ENCODE measurements at places on chromosomes 7 and 10.

- no peak for DNase-seq
These were observed 2.2 kb upstream of the CUX1 start for GRCh38 chr7:101814991-101815825.

GRCh38 chr7:14637968-14638367 is 264.6 kb downstream of the DGKB start:
- DNase-seq, result peak; percentile 11

DNA sequence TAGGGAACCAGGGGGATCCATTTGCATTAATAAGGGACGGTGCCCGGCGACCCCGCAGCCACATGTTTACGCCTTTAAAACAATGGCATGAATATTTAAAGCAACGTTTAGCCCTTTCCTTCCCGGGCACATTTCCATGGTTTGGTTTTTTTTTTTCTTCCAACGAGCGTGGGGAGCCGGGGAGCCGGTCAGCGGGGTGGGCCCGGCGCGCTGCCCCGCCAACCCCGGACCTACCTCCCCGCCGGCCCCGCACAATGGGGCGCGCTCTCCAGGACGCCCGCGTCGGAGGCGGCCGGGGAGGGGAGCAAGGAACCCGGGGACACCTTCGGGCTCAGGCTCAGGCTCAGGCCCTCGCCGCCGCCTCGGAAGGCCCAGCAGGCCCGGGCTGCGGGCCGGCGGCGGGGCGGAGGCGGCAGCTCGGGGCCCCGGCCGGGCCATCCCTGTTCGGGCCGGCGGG is 1.0 kb downstream of the SEPHS1 start:
- no peak for DNase-seq

GRCh38 chr10:21257919-21258318 is 267.6 kb downstream of the SKIDA1 start:
- no peak for DNase-seq

GRCh38 chr10:61078542-61079275 is 134.7 kb upstream of the RHOBTB1 start:
- no peak for DNase-seq

- DNase-seq, result no peak
These were observed 107.6 kb downstream of the VIPR2 start for GRCh38 chr7:159036916-159037605.

DNA sequence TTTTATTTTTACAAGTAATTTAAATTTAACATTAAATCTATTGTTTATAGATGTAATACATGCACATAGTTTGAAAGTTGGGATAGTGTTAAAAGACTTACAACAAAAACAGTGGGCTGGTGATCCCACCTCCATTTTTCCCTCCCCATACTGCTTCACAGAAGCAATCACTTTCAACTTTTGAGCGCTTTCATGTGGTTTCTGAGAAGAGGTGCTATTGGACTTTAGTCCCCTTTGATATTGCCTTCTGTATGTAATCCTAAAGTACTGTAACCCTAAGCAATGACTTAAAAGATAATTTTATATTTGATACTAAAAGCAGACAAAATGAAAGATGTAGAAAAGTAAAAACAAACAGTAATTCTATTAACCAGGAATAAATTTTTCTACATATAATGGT is 88.1 kb upstream of the FAM171A1 start:
- DNase-seq, result no peak

- no peak for DNase-seq
These were observed 310.9 kb upstream of the ZNF32 start for GRCh38 chr10:43959364-43960134.

DNA sequence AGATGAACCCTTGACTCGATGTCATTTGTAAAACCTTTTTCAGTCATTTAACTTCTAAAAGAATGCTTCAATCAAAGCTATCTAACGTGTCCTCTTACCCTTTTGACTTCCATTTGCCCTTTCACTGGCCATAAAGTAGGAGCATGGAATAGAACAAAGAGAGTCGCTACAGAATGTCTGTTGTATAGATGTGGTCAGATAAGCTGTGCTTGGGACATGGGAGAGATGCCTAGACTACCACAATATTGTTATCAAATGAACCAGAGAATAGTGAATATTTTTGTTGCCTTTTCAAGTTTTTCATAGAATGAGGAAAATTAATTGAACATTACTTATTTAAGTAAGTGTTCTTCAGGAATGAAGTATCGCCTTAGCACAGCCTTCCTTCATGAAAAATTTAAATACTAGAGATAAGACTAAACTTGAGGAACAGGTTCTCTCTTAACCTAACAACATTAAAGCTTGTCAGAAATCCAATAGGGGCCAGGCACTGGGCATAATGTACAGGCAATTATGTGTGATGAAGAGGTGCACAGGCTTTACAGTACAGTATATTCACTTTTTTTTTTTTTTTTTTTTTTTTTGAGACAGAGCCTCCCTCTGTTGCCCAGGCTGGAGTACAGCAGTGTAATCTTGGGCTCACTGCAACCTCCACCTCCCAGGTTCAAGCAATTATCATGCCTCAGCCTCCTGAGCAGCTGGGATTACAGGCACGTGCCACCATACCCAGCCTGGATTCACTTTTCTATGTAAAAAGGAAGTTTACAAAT is 7.5 kb upstream of the KMT2E start:
- no peak for DNase-seq

- DNase-seq, result no peak
These were observed 177.1 kb downstream of the ARL4A start for GRCh38 chr7:12864470-12865046.

DNA sequence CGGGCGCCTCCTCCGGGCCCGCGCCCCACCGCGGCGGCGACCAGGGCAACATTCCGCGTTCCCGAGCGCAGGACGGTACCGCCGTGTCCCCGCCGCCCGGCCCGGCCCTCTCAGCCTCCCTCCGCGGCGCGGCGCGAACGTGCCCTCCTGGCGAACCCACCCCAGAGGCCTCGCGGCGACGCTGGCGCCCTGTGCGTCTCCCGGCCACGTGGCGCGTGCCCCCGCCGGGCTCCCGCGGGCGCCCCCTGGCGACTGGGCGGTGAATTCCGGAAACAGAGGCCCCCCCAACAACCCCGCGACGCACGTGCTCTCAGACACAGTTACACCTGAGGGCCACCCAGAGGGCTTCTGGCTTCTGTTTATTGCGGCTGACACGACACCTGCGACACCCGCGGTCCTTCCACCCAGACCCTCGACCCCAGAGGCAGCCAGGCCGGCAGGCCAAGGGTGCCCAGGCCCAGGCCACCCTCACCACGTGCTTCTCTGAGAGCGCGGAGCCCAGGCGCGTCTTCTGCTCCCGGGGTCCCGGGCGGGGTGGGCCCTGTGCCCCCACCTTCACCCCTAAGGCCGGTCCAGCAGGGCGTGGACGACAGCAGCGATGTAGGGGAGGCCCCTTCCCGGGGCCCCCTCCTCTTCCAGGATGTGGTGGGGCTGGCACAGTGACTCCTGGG is at the start of gene SAP25:
Gene SAP25 (minus strand): TSS at position 210 of the 671 bp plus-strand sequence. CDS start 158 bp downstream, at position 52.
- DNase-seq, result no peak

GRCh38 chr7:40133561-40134427 is 628 bp downstream of the MPLKIP start:
- DNase-seq, result no peak

DNA sequence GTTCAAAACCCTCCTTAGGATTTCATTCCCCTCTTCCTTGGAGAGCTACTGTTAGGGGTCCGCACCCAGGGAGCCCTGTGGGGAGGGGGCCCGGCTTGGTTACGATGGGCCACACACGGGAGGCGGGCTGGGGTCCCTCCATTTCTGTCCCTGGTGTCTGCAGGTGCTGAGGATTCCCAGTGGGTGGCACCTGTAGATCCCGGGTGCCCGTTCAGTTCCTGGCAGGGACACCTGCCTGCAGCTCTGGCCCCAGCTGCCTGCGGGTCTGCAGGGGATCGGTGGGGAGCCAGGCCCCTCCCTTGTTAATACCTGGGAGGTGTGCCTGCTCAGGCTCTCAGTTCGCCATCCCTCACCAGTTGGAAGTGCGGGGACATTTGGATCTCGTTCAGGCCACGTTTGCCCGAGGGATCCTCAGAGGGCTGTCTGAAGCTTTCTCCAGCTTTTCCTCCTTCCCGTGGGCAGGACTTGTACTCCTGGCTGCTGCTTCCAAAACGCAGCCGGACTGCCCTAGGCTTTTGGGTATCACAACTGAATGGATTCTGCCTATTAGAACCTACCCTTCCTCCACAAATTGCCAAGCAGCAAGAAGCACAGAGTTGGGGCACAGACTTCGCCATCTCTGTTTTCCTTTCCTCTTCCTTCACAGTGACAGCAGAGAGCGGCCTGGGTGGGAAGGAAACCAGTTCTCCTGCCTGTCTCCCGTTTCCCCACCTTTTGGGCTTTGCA is 22.3 kb upstream of the IL15RA start:
- DNase-seq, result no peak

- DNase-seq, result no peak
These were observed 211.1 kb upstream of the TCF7L2 start for GRCh38 chr10:112738606-112739591.

- DNase-seq, result no peak
These were observed 545.5 kb upstream of the FOXK1 start for GRCh38 chr7:4136501-4137110.

DNA sequence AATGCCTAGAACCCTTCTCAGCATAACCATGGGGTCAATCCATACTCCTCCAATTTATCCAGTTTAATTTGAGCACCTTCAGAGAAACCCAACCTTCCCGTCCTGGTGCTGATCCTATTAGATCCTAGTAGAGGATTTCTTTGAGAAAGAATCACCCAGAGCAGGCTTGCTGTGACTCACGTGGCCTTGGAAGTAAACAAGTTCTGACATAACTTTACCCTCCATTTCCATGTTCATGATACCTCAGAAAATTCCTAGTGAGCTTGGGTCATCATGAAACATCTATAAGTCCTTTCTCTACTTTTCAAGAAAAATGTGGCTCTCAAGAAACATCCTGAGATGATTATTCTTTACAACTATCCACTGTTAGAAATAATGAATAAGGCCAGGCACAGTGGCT is 71.7 kb downstream of the PRLHR start:
- DNase-seq, result no peak

GRCh38 chr7:91135703-91136430 is 128.4 kb upstream of the FZD1 start:
- no peak for DNase-seq

DNA sequence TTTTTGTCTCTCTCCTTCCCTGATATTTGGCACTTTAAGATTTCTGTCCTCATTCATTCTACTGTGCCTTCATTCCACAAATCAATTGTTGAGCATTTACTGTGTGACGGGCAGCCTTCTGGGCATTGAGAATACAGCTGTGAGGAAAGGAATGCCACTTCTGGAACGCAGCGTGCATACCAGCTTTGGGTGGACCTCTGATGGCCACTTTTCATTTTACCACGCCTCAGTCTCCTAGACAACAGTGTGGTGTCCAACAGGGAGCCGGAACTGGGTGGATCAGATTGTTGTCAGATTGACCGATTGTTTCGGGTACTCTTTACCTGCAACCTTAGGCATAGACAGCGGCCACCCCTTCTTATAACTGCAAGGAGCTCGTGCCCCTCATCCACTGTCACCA is 222.7 kb upstream of the DPP6 start:
- DNase-seq, result no peak

GRCh38 chr10:109743574-109743973 is 179.7 kb downstream of the XPNPEP1 start:
- no peak for DNase-seq

- no peak for DNase-seq
These were observed 103.3 kb downstream of the BBS9 start for GRCh38 chr7:33232632-33233145.

DNA sequence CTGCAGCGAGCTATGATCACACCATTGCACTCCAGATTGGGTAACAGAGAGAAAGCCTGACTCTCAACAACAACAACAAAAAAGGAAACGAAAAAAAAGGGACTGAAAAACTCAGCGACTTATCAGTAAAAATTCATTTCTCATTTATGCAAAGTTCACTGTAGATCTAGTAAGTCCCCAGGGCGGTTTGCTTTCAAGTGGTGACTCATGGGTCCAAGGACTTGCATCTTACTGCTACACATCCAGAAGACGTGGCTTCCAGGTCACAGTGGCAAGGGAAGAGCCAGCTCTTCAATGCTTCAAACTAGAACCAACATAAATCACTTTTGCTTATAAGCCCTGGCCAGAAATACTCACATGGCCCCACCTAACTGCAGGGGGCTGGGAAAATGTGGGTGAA is 178.3 kb upstream of the AUTS2 start:
- DNase-seq, result no peak

GRCh38 chr10:75592151-75592787 is 160.8 kb downstream of the LRMDA start:
- DNase-seq, result no peak

GRCh38 chr10:70198696-70199466 is 28.6 kb upstream of the SAR1A start:
- DNase-seq, result no peak

- no peak for DNase-seq
These were observed 10.2 kb downstream of the APBB1IP start for GRCh38 chr10:26448292-26448691.

DNA sequence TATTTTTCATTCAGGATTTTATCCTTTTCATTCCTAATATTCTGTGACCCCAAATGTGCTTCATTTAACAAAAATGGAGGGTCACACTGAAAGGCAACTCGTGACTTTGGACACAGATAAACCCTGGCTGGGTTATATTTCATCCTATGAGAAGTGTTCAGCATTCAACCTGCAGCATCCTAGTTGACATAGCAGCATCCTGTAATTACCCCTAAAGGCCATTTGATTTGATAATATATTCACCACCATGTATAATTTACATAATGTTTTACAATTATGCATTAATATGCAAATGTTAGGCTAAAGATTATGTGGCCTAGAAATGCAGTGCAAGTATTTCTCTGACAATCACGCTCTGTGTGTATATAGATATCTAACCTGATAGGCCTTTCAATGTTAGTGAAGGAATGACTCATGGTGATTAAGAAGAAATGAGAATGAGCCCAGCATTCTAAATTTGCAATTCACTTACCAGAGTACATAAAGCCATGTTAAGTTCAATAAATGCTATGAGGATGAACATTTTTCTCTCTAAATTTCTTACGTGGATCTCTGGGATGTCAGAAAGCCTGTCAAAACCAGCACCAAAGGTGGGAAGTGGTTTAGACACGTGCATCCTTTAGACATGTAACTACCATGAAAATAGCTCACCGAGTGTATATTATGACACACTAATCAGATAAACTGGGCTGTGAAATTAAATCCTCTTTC is 337.7 kb upstream of the AOAH start:
- DNase-seq, result no peak

DNA sequence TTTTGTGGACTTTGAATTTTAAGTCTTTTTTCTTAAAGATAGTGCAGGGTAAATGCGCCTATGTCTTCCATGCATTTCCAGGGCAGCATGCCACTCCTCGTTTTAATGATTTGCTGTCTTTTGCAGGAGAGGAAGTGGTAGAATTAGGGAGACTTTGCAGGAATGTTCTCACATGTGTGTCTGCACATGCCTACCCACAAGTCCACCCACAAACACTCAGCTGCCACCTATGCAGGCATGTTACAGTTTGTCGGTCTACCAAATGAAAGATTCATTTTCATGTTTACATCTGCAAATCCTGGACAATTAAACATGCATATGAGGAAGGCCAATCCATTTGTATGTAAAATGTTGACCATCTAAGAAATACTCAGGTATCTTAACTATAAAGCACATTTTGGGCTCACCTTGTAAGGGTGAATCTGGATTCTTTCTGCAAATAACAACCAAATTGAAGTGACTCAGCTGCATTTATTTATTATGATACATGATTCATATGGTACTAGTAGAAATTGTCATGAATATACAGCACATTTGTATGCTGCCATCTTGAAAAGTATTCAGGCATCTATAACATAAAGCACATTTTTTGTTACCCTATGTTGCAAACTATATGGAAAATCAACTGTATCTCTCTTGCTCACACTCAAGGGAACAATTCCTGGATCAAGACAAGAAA is 4.7 kb upstream of the TEX36 start:
- no peak for DNase-seq

GRCh38 chr10:28620251-28620650 is 57.1 kb upstream of the BAMBI start:
- no peak for DNase-seq

- DNase-seq, result no peak
These were observed 5.3 kb upstream of the DHTKD1 start for GRCh38 chr10:12063483-12063818.
